Putamen (tissue), 1 donor: ENCODE measurements at places on chromosomes 3 and 15.
A peak's percentile ranks its signal among the peaks of the same experiment; 100 is the strongest.

- no peak for DNase-seq
These were observed 219.1 kb downstream of the ZNF385D start for GRCh38 chr3:21531909-21532308.

DNA sequence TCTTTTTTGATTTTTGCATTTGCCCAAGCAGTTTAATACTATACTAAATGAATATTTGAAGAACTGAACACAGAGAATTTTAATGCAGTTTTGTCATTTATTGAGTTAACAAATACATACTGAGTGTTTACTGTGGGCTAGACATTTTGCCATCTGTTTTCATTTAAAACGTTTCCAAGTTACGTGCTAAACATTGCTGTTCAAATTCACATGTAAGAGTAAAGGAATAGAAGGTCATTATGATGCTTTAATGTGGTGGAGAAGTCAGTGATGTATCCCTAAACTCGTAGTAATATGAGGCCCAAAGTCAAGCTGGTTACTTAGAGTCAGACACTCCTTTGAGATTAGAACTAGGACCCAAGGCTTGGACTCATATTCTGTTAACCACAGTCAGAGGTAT, 49.4 kb downstream of the CRYBG3 start:
- DNase-seq = no peak

- no peak for DNase-seq
These were observed 49.4 kb upstream of the ATP2B2 start for GRCh38 chr3:10554746-10555145.

- no peak for DNase-seq
These were observed 25.7 kb upstream of the DYNC1LI1 start for GRCh38 chr3:32596282-32596908.

- no peak for DNase-seq
These were observed 169.7 kb downstream of the TJP1 start for GRCh38 chr15:29652595-29652994.

DNA sequence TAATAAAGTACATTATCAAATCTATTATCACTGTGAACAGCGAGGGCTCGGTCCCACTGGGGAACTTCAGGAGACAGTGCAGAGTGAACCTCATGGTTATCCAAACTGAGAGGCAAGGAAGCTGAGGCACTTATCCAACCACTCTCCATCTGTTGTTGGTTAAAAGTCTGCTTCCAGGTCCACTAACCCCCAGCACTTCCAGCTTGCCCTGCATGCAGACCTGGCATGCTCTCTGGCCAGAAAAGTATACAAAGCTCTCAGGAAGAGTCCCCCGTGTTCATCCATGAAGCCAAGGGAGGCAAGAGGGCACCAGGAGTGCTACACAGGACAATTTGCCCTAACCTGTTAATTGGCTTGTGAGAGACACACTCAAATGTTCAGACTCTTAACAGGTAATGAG, 36.0 kb downstream of the FBN1 start:
- no peak for DNase-seq

GRCh38 chr15:91515188-91515754, 338.2 kb upstream of the SLCO3A1 start:
- DNase-seq = no peak

DNA sequence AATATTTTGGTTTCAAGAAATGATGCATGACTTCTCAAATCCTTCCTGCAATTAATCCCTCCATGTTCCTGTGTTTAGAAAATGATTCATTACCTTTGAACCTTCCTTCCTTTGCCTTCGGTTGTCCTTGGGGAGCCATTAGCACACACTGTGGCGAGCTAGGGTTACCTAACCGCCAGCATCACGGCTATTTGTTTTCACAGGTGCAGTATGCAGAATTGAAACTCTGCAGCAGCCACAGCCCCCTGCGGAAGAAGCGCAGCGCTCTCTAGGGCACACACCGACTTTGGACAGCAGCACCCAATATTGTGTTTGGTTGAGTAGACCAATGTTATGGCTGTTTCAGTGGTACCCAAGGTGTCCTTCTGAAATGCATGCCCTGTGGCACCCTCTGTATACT, 247.4 kb downstream of the MCTP2 start:
- DNase-seq = no peak

DNA sequence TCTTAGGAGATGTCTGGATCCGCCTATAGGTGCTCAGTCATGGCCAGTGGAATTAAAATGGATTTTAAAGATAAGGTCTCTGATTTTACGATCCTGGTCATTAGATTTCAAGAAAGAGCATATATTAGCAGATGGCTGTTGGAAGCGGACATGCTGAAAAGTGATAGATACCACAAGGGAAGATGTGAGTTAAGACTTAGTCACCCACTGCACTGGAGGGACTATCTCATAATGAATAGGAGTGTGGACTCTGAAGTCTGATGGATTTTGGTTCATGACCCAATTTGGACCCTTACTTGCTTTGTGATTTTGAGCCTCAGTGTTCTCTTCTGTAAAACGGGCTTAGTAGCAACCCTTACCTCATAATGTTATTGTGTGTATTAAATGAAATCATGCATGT, 214.7 kb downstream of the CHST2 start:
- DNase-seq = no peak

DNA sequence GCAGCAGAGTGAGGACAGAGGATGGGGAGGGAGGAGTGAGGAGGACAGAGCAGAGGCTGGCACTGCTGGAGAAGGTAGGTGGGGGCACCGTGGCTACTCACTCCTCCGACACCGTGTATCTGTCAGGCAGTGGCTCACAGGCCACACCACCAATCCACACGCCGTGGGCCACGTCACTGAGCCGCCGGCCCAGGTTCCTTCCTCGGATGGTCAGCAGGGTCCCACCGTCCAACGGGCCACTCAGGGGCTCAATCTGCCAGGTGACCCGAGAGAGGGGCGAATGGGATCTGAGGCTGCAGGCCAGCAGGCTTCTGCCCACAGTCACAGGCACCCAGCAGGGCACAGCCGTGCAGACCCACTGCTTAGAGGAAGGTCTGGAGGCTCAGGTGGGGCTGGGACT, 30.5 kb downstream of the H1-8 start:
- no peak for DNase-seq

DNA sequence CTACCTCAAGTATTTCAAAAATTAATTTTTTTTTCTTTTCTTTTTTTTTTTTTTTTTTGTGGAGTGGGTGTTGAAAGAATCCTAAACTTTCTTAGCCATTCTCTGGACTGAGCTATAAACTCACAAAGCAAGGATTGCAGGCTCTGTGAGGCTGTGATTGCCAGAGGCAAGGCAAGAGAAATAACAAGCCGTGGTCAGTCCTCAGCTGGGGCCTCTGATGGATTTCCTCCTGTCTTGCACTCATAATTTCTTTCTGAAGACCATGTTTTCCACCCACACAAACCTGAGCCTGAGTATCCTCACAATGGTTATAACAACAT, 1.3 kb downstream of the CX3CR1 start:
- DNase-seq = no peak

DNA sequence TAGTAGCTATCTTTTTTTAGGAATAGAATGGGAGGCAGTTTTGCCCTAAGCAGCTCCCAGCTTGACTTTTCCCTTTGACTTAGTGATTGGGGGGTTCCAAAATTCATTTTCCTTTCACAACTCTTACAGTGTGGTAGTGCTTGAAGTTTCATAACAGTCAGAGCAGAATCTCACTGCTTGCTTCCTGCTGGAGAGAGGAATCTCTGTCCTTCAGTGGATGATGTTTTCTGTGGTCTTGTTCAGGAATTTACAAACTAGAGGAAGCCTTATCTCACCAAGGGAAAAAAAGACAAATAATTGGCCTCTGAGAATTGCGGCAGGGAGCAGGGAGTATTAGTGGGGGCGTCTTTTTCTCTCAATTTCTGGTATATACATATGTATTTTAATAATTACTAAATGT, 326.6 kb upstream of the C2CD4B start:
- no peak for DNase-seq

GRCh38 chr15:49751751-49752150, 130.9 kb downstream of the DTWD1 start:
- DNase-seq = no peak

GRCh38 chr15:88342666-88343065, 86.1 kb upstream of the NTRK3 start:
- DNase-seq = no peak

- DNase-seq = no peak
These were observed 60.0 kb downstream of the AAGAB start for GRCh38 chr15:67194171-67195114.

- no peak for DNase-seq
These were observed 70.7 kb downstream of the WNT5A start for GRCh38 chr3:55416331-55416821.

- DNase-seq = peak; percentile 50
These were observed 684 bp upstream of the RPS27L start for GRCh38 chr15:63157891-63158431.

- no peak for DNase-seq
These were observed 1058.7 kb downstream of the FHIT start for GRCh38 chr3:60192297-60193114.

DNA sequence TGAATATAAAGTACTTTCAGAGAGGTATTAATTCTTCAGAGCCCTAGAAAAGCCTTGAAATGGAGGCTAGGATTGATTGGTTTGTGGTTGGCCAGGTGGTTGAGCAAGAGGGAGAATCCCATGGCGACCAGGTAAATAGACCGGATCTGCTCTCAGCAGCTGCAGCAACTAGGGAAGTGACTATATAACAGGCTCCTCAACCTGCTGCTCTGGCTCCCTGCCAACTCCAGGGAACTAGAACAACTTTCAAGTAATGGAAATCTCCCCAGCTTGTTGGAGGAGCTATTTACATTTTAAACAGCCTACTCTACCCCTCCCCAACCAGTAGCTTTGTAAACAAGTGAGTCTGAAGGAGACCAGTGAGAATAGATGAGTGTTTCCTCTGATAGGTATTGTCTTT, 121.8 kb upstream of the CADM2 start:
- no peak for DNase-seq

DNA sequence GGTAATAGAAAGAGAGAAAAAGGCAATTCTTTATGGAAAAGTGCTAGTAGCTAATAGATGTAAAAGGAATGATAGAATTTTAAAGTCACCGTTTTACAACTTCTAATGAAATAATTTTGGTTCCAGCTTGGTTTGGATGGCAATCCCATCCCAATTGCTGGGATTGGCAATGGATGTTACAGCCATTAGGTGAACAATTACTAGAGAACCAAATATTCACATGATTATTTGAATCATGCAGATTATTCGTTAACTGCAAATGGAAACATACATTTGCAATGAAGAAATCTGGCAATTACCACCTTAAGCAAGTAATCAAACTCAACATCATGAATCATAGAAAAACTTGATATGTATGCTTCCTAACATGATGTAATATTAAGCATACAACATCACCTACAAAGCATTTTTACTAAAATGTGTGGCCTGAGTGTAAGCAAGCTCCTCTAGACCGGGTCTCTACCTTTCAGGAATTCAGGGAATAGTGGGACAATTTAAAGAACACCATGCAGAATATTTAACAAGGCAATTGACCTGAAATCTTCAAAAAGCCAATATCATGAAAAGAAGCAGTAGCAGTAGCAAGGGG, 26.2 kb upstream of the ANP32A start:
- DNase-seq = no peak
